ENCODE measurements at places on chromosomes 12 and 14.

GRCh38 chr14:101064121-101064661 lies 160.7 kb upstream of the RTL1 start:
- DNase-seq: no peak

DNA sequence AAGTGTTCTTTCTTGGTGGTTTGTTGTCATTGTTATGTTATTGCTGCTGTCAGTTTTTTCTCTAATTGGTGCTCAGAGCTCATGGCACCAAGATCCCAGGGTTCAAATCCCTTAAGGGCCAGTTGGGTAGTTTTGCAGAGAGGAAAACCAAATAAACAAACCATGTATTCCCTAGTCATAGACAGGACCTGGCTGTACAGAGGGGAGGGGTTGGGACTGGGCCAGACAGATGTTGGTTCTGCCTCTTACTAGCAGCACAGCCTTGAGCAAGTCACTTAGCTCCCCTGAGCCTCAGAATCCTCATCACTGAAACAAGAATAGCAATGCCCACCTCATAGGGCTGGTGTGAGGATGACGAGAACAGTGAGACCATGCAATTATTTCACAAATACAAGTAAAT lies 53.4 kb downstream of the LTBP2 start:
- DNase-seq: no peak

DNA sequence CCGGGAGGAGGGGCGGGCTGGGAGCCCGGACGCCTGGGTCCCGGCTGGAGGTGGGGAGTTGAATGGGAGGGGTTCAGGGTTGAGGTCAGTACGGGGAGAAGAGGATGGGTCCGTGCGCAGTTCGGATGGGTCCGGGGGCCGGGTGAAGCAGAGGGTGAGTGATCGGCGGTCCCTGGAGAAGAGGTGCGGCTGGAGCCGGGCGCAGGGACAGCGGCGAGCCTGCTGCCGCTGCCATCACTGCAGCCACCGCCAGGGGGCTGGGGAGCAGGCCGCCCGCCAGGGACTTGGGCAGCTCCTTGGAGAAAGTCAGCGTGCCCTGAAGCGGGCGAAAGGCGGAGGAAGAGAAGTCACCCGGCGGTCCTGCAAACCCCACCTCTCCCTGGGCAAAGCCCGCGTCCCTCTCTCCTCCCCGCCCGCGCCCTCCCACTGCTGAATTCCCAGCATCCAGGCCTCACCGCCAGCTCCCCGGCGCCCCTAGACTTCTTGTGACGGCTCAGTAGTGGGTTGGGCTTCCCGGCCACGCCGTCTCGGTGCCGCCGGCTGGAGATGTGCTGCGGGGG lies 6.0 kb upstream of the GPR84 start:
- no peak for DNase-seq

- no peak for DNase-seq
Measured at GRCh38 chr12:112538740-112539139, 120.0 kb downstream of the PTPN11 start.

- DNase-seq: no peak
Measured at GRCh38 chr14:61954306-61954705, 192.1 kb downstream of the SNAPC1 start.

DNA sequence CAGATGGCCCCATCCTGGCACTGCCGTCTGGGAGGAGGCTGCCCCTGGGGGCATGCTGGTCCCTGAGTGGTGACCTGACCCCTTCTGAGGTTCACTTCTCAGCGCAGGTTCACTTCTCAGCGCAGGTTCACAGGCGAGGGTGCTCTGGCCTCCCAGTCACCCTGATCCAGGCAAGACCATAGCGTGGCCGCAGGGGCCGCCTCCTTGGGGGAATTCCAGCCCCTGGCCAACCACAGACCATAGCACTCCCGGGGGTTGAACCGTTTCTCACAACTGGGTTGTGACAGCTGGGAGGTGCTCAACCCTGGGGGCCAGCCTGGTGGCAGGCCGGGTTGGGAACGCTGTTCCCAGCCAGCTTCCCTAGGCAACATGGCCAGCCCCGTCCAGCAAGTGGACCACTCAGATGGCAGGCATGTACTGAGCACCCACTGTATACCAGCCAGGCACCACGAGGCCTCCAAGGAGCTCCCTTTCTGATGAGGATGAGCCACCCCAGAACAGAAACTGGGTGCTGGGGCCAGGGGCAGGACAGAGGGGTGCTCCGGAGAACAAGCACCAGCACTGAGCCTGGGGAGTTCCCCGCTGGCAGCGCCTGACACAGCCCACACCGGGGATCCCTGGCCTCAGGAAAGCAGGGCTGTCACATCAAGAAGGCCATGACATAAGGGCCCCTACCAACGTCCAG lies 28.3 kb upstream of the ZFP36L1 start:
- no peak for DNase-seq

DNA sequence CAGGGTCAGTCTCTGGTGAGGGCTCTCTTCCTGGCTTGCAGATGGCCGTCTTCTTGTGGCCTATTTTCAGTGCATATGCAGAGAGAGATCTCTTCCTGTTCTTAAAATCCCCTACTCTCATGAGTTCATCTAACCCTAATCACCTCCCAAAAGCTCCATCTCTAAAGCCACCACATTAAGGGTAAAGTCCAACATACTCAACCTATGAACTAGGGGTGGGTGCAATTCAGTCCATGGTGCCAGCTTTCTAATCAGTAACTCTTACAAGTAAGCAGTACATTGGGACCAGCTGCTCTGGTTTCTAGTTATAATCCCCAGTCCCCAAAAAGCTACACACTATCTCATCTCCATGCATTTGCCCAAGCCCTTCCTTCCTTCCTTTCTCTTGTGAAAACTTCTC lies 365.1 kb downstream of the MED13L start:
- no peak for DNase-seq

DNA sequence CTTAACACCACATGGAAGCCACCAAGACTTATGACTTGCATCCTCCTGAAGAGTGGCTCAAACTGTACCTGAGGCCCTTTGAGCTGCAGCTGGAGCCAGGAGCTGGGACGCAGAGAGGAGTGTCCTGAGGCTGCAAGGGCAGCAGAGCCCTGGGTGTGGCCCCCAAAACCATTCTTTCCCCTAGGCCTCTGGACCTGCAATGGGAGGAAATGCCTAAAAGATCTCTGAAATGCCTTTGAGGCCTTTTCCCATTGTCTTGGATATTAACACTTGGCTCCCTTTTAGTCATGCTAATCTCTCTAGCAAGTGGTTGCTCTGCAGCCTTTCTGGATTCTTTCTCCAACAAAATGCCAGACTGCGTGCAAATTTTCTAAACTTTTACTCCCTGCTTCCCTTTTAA lies 156.1 kb downstream of the SLC38A4 start:
- no peak for DNase-seq

DNA sequence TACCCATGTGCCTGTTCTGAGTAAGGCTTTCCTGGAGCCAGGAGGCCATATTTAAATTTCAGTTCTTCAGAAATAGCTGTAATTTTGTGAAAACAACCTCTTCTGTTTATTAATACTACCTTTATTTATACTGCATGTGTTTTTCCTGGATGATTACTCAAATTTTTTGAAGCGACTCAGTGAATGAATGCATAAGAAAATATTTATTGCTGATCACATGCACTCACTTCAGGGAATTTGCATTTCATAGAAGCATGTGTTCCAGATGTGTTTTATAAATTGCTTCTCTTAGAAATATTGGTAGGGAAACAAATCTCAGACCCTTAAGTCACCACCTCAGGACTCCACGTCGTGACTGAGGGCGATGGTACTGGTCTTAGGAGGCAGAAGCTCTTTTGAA lies 21.8 kb upstream of the DCN start:
- no peak for DNase-seq

DNA sequence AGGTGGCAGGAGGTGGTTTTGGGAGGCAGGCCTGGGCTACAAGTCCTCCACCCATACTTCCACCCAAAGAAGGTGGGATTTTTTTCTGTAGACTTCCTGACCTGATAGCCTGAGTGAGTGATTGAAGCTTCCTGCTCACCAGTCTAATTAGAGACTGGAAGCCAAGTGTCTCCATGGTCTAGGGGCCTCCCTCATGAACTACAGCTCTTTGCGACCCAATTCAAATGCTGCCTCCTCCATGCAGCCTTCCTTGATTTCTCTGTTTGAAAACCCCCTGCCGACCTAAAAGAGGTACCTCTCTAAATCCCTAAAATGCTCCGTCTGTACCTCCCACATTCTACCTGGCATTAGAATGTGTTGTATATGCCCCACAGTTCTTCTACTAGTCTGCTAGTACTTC lies 124.9 kb downstream of the PLXNC1 start:
- no peak for DNase-seq

GRCh38 chr14:33668066-33668465 lies 282.8 kb downstream of the EGLN3 start:
- no peak for DNase-seq

- DNase-seq: no peak
Measured at GRCh38 chr12:6226679-6227051, 26.5 kb downstream of the CD9 start.

GRCh38 chr12:27513155-27513824 lies 10.7 kb upstream of the PPFIBP1 start:
- DNase-seq: no peak

GRCh38 chr14:91858536-91859275 lies 8.6 kb downstream of the TC2N start:
- DNase-seq: no peak

- no peak for DNase-seq
Measured at GRCh38 chr14:71942904-71943694, 10.9 kb downstream of the RGS6 start.

DNA sequence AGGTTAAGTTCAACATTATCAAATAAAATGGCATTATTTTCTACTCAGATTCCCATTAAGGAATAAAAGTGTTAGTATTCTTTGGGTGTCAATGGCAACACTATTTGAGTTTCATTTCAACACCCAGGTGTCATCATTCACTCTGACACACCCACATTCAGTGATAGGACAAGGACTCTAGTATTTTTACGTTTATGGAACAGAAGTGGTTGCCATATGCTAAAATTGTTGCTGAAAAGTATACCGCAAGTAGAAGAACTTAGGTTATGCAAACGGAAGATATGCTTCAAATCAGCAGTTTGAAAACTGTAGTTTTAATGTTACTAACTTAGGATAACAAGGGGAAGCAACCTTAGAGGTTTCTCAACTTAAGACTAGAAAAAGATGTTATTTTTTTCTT lies 20.0 kb upstream of the SGPP1 start:
- DNase-seq: no peak

DNA sequence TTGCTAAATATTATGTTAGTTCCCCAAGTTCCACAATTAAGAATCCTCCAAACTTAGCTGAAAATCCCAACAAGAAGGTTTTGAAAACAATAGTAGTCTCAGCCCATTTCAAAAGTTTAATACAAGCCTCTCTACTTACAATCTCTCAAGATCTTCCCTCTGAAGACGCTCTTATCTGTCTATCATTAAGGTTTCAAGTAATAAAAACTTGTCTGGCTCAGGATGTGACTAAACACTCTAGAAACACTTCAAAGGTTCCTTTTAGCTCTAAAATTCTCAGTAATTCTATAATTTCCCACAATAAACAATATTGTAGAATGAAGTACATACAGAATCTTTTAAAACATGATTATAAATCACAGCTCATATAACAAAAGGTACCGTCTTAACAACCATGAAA lies 16.3 kb downstream of the YAF2 start:
- no peak for DNase-seq

DNA sequence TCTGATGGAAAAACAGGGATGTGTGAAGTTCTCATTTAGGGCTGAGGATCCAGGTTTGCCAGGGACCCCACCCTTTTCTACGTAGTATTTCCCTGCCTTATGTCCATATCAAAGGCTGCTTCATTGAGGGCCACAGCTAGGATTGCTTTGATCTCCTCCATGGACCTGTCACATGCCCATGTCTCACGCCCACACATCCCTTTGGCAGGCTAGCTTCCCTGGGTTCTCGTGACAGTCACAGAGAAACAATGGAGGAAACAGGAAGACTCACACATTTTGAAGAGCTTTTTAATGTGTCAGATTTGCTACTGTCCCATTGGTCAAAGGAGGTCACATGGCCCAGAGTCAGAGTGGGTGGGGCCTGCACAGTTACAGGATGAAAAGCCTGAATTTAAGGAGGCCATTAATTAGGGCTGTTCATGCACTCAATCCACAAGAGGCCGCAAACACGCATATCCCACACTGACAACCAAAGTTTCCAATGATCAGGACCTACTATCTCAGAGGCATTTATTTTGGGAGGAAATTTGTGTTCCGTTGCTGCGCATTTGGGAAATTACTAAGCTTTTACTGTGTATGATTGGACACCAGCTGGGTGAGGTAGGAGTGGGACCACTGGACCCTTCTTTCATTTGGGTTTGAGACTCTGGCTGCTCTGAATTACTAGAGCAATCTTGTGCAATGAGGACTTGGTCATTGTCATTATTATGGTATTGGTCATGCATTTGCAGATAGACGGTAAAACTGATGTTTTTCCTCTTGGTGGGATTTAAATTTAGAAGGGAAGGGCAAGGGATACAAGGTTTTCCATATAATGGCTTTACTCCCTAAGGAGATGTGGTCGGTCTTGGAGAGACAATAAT lies 266.2 kb downstream of the KTN1 start:
- no peak for DNase-seq

DNA sequence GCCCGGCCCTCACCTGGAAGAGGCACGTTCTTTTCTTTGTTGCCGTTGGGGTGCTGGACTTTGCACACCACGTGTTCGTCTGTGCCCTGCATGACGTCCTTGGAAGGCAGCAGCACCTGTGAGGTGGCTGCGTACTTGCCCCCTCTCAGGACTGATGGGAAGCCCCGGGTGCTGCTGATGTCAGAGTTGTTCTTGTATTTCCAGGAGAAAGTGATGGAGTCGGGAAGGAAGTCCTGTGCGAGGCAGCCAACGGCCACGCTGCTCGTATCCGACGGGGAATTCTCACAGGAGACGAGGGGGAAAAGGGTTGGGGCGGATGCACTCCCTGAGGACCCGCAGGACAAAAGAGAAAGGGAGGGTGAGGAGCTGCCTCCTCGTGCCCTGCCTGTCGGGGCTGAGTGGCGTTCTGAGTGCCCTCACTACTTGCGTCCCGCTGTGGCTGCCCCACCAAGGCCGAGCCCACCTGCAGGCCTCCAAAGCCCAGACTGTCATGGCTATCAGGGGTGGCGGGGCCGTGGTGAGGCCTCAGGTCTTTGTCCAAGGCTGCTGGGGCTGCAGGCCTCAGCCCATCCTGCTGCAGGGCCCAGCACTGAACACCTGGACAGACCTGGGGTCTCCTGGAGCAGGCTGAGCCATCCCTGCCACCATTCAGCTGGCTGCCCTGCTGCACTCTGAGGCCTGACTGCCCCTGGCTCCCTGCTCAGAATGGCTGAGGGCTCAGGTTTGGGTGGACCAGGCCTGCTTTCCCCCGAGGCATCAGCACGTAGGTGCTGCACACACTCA lies 329.7 kb downstream of the TMEM121 start:
- no peak for DNase-seq

- no peak for DNase-seq
Measured at GRCh38 chr12:78316136-78316535, 485.4 kb downstream of the NAV3 start.

- DNase-seq: no peak
Measured at GRCh38 chr12:6823182-6824084, 1.8 kb downstream of the GPR162 start.

DNA sequence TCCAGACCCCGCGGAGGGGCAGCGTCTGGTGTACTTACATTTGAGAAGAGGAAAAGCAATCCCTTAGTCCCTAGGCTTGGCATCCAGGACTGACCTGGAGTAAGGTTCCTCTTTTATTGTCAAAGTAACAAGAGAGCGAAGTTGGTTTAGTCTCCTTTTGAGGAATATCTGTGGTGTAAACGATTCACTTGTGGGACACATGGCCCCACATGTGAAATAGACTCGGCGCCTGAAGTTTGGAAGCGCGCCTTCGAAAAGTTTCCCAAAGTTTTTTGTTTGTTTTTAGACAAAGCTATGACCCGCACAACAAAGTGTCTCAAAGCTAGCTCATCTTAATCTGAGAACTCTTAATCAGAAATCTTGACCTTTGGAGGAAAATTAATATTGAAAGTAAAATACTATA lies 744 bp downstream of the STYX start:
- no peak for DNase-seq

- DNase-seq: no peak
Measured at GRCh38 chr14:73474952-73475351, 15.8 kb upstream of the RIOX1 start.

All from stimulated activated CD8-positive, alpha-beta memory T cell treated with anti-CD3 and anti-CD28 coated beads, Interleukin-15, amount 100 ng/mL, for 4 hours (primary cell).